ENCODE measurements at places on chromosomes 6 and 20.

DNA sequence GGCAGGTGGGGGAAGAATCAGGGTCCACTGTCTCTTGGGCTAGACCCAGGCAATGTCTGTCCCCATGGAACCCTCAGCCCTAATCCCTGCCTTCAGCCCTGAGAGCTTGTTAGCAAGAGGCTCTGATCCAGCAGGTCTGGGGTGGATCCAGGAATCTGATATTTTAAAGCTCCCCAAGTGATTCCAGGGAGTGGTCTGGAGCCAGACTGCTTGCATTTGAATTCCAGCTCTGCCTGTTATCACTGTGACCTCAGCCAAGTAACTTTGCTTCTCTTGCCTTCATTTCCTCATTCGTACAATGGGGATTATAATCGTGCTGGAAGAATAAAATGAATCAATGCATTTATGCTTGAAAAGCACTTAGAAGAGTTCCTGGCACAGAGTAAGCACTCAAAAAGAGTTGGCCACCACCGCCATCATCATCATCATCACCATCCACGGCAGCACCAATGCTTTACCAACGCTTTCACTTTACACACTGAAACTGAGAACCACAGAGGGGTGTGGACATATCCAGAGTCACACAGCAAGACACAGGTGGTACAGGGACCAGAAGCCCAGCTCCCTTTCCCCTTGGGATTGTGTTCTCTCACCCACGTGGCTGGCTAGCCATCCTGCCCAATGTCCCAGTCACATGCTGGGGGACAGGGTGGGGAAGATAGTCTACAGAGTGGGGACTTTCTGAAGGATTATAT lies 75.7 kb upstream of the RALY start:
- no peak for DNase-seq

- DNase-seq, result peak; percentile 2
These were observed 12.8 kb downstream of the NPEPL1 start for GRCh38 chr20:58705208-58705926.

- DNase-seq, result peak; percentile 88
These were observed 93.3 kb downstream of the CD83 start for GRCh38 chr6:14210663-14211561.

GRCh38 chr6:701700-702479 lies 9.0 kb upstream of the EXOC2 start:
- no peak for DNase-seq
